Fibroblast of skin of scalp (primary cell): ENCODE measurements at places on chromosomes 12 and 14.

DNA sequence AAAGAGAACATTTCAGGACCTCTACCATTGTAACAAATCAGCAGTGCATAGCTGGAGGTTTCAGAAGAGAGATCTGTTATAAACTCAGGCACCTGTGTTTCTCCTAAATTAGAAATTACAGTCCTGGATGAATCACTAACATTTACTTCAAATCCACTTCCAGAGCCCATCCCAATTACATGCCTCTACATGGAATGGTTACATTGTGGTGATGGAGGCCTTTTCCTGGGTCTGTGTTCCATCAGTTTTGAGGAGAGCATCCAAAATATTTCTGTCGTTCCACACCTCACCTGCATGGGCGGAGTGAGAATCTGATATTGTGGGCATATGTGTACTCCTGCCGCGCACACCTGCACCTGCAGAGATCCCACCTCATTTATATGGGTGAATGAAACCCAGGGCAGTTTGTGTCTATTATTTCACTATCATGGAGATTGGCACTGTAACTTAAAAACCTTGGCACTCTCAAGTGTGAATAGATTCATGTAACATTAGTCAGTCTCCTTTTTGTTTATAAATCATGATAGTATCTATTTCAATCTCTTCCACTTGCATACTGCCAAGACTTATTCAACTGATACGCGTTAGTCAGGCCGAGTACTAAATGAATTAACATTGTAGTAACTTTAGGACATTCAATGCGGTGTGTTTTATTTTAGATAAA, 215.1 kb upstream of the FAR2 start:
- DNase-seq, result no peak

- DNase-seq, result no peak
Measured at GRCh38 chr14:68955164-68955850, 23.8 kb downstream of the ACTN1 start.

- DNase-seq, result no peak
Measured at GRCh38 chr14:105982664-105983063, 456.3 kb downstream of the TMEM121 start.

DNA sequence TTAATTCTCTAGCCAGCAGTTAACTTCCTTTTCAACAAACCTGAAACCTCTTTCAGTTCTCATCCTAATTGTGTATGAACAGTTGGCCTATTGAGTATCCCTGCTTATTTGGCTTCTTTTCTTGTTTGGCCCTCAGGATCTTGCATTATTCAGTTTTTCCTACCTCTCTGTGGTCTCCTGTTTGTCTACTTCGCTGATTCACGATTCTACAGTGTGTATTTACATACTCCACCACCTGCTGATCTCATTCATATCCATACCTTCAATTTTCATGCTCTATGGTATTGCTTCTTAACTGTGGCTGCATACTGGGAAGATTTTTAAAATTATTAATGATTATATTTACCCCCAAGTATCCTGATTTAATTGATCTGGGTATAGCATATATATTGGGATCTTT, 56.4 kb downstream of the RASSF9 start:
- no peak for DNase-seq

DNA sequence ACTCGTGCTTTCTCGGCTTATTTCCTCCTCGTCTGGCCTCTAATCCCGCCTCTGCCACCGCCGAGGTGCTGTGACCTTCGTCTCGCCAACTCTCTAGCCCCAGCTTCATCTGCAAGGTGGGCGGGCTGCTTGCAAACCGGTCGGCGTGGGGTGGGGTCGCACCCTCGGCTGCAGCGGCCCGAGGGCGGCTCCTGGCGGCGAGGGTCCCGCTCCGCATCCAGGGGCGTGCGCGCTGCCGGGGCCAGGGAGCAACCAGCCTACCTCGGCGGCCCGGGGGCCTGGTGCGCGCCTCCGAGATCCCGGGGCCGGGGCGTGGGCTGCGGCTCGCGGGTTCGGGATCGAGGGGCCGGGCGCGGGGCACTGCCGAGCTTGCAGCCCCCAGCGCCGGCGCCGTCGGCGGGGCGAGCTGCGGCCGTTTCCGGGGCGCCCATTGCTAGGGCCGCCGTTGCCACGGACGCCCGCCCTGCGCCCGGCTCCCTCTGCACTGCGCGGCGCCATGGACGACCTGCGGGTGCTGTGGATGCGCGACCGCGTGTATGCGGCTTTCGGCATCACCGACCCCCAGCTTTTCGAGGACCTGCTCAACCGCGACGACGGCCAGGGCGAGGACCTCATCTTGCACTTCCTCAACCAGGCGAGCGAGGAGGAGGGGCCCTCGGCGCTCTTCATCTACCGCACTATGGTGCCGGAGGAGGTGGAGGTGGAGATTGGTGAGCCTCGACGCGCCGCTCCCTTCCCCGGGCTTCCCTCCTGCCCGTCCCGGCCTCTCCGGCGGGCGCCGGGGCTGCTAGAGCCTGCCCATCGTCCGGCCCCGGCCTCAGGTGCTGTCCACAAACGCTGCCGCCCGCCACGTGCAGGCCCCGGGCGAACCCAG, at the start of gene DNAH10:
DNAH10 (plus strand) TSS at position 461 of the 874 bp plus-strand sequence; CDS start at position 497, 36 bp downstream.
- DNase-seq, result peak; percentile 22

DNA sequence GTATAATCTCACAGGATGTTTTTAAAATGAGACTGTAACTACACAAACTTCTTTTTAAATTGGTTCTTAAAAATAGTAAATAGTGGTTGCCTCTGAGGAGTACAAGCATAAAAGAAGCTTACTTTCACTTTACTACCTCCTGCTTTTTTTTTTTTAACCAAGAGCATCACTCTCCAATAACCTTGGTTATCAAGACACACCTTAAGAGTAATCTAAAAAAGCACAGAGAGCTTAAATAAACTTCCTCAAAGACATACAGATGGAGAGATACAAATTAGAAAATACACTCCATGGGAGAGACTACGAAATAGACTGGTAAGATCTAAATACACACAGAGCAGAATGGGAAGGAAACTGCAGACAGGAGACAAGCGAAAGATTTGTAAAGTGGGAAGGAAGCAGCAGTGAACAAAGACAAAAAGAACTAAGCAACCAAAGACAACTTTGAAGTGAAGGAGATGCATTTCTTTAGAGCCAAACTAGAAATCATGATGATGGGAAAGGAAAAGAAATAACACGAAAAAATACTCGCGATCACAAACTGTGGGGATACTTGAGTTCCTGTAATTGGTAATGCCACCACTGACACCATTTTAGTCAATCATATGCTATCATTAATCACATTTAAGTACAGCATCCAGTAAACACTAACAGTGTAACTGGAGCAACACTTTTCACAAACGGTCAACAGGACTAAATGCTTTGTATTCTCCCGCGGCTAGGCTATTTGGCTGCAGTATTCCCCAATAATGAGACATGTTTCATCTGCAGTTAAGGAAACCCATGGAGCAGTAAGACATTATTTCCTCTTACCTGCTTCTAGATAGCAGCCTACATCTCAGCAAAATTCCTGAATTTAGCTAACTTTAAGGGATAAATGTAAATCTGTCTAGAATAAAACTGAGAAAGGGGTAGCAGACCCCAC, 8.2 kb downstream of the SINHCAF start:
- DNase-seq, result no peak

GRCh38 chr14:75409316-75410205, 18.3 kb upstream of the JDP2 start:
- DNase-seq, result no peak

DNA sequence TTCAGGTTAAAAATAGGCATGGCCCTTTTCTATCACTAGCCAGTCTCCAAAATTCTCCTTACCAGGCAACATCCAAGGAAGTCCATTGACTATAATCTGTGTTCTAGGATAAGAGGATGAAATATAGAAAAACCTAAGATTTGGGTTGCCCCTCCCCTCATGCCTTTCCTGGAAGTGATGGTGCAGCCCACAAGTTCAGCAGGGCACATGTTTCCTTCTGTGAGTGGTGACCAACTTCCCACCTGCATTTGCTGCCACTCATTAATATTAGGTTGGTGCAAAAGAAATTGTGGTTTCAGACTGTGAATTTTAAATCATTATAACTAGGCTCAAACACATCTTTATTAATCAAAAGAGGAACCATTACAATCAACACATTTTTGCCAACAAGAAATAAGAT, 250.5 kb upstream of the FKBP4 start:
- no peak for DNase-seq

DNA sequence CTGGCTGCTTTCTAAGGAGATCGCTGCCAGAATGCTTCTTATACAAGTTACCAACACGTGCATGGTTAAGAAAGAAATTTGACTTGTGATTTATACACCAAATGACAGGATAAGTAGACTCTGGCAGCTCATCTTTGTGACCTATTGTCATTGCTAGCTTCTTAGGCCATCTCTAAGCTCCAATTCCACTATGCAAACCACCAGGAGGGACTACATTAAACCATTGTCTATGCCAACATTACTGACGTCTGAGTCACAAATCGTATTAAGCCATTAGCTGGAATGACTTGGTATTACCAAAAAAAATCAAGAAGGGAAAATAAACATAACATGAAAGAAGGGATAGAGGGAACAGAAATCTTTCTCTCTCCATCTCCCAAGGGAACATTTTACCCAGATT, 15.8 kb upstream of the VPS33A start:
- peak; percentile 91 for DNase-seq

DNA sequence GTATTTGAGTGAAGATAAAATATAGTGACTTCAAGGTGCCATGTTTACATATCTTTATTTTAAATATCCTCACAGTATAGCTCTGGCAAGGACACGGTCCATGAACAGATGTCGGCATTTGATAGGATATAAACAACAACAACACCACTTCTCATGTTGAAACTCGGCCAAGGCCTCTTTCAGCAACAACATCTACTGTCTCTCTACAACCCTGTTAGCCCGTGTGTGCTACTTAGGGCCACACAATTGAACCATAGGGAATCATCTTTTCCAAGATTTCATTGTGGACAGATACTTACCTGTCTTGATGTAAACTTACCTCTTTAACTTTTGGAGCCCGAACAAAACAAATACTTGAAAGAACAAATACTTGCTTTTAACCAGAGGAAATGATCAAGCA, 168.7 kb upstream of the SSTR1 start:
- DNase-seq, result no peak

- DNase-seq, result no peak
Measured at GRCh38 chr12:71208053-71208685, 50.4 kb upstream of the TSPAN8 start.

DNA sequence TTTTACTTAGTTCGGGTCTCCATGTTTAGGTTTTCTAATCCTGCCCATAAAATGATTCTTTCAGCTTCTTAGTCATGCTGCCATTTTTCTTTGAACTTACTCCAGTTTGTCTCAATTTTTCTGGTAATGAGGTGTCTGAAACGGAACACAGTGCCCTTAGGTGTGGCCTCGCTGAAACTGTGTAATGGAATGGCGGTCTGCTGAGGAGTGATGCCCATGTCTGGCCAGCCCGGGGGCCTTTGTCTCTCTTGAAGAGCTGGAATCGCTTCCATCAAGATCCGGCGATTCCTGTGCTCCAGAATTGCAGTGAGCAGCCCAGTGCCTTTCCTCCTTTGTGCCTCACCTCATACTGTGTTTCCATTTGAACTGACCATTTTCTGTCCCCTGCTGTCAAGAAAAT, 112.5 kb downstream of the FBXL14 start:
- DNase-seq, result no peak

DNA sequence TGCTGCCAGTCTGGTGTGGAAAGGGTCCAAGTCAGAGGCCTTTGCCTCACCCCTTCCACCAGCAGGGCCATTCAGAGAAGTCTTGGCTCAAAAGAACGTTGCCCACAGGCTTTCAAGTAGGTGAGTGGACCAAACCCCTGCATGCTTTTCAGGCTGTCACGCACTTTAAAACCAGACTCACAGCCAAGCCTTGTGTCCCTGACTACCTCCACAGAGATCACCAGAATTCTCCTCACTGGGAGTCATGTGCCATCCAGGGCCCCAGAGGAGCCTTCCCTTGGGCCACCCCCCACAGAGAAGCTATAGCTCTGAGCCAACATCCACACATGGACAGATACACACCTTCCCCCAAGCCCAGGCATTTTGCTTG, 283.1 kb downstream of the DPF3 start:
- DNase-seq, result peak; percentile 47

- peak; percentile 8 for DNase-seq
Measured at GRCh38 chr12:32921397-32921796, 24.8 kb upstream of the PKP2 start.

- DNase-seq, result peak; percentile 32
Measured at GRCh38 chr12:68375756-68376695, 43.9 kb upstream of the MDM1 start.

- no peak for DNase-seq
Measured at GRCh38 chr12:32240162-32240561, 133.5 kb downstream of the BICD1 start.

DNA sequence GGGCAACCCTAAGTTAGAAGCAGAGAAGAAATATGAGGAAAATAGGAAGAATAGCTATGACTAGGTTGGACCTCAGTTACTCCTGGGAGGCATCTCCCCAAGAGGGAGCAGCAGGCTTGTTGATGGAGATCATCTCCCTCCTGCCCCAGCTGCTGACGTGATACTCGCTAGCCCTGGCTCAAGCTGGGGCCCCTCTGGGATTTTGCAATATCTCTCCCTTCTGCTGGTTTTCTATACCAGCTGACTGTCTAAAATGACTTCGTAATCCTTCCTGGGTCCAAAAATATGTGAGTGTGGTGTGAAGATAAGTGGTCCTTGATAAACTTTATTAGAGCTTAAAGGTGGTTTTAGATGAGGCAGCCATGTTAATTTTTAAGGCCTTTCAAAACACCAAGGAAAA, 4.5 kb upstream of the HECTD4 start:
- DNase-seq, result peak; percentile 28

GRCh38 chr14:77883131-77883846, 83.4 kb downstream of the ADCK1 start:
- no peak for DNase-seq

GRCh38 chr14:36151335-36151734, 25.2 kb downstream of the PTCSC3 start:
- no peak for DNase-seq

GRCh38 chr12:1553536-1553935, 40.8 kb downstream of the FBXL14 start:
- DNase-seq, result no peak

DNA sequence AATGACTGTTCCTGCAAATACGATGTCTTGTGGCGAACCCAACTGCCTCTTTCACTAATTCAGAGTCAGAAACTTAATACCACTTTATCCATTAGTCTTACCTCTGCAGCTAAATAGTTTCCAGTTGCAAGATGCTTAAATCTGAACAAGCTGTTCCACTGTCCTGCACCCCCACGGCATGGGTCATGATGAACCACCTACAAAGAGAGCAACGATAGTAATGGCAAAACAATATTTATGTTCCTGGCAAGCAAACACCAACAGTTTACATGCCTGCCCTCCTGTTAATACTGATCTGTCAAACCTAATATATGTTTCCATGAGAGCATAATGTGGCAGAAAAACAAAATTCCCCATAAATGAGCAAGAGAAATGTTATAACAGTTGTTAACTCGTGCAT, 121.9 kb downstream of the ITPR2 start:
- DNase-seq, result no peak

- no peak for DNase-seq
Measured at GRCh38 chr14:30355431-30355913, 203.5 kb upstream of the G2E3 start.

- DNase-seq, result no peak
Measured at GRCh38 chr12:130162745-130163460, 639 bp downstream of the FZD10 start.

GRCh38 chr14:61553730-61554641, 141.3 kb upstream of the HIF1A start:
- peak; percentile 100 for DNase-seq

GRCh38 chr14:100011628-100012325, 53.4 kb upstream of the EVL start:
- no peak for DNase-seq
